ENCODE measurements at places on chromosomes 5 and 9.

GRCh38 chr9:135973277-135974219 lies 12.4 kb upstream of the UBAC1 start:
- DNase-seq: no peak

- no peak for DNase-seq
Measured at GRCh38 chr9:14380061-14380836, 66.3 kb upstream of the NFIB start.

DNA sequence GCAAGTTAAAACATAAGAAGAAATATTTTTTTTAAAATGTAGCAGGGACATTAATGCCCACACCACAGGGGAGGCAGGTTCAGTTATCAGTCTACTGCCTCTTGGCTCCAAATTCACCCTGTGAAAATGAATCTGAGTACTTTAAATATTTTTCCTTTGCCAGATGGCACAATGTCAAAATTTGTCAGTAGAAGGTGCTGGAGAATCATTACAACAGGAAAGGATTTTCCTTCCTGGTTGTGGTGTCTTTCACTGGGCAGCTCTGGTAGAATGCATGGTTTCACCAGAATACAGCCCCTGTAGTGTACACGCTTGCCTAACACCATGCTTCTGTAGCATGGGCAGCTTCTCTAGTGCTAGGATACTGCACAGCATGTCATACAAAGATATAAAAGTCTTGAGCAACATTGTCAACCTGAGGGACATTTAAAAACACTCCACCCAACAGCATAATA lies 9.7 kb upstream of the SREK1 start:
- no peak for DNase-seq

- DNase-seq: no peak
Measured at GRCh38 chr9:87464992-87465378, 32.7 kb upstream of the DAPK1 start.

GRCh38 chr5:32767948-32768467 lies 56.9 kb downstream of the NPR3 start:
- peak; percentile 14 for DNase-seq

- DNase-seq: no peak
Measured at GRCh38 chr5:148584103-148584502, 70.2 kb downstream of the HTR4 start.

GRCh38 chr5:79285833-79286232 lies 49.9 kb downstream of the JMY start:
- no peak for DNase-seq

- DNase-seq: no peak
Measured at GRCh38 chr5:151085517-151086041, 4.7 kb upstream of the TNIP1 start.

DNA sequence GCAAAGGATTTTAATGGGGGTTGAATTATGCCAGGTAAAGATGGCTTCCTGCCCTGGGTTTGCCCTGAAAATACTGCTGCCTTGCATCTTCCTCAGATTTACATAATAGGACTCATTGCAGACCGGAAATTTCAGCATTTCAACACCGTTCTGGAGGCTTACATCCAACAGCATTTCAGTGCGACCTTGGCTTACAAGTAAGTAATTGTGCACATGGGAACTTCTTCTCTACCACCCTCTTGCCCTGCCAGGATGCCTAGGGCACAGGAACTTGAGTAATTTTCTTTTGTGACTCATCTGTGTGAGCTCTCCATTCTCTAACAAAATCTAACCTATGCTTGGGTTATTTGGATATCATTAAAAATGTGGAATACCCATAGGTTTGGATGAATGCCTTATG lies 80.2 kb downstream of the DOCK2 start:
- no peak for DNase-seq

DNA sequence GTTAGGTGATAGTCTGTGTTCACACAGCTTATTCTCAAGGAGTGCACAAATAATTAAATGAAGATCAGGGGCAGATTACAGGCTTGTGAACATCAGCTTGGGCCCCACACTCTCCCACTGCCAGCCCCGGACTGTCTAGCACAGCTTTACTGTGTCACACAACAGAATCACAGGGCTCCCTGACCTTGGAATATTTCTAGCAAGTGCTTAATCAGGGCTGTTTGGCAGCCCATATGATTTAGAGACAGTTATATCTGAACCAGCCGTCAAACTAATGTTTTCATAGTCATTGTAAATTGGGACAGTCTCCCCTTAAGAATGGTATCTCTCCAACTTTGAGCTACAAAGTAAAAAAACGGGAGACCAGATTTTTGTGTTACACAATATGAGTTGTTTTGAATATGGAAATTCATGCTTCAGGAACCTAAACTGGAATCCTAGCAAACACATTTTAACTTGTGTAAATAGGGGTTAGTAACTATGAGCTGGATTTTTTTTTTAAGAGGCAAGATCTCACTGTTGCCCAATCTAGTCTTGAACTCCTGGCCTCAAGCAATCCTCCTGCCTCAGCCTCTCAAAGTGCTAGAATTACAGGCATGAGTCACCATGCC lies 517.6 kb downstream of the BNC2 start:
- DNase-seq: no peak

DNA sequence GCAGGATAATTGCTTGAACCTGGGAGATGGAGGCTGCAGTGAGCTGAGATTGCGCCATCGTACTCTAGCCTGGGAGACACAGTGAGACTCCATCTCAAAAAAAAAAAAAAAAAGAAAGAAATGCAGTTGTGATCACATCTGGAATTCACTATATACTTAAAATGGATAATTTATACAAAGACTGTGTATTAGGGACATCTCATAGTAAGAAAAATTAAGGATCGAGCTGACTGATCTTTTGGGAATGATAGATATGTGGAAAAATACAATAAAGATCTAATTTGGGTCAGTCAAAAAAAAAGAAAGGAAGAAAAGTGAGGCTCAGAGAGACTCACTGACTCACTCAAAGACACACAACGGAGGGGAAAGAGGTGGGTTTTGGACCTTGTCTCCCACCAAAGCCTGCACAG lies 73.2 kb upstream of the STXBP1 start:
- no peak for DNase-seq

GRCh38 chr9:117088140-117088539 lies 326.7 kb downstream of the ASTN2 start:
- no peak for DNase-seq

GRCh38 chr5:112232667-112233066 lies 186.4 kb downstream of the EPB41L4A start:
- peak; percentile 11 for DNase-seq

GRCh38 chr9:21624675-21625644 lies 142.8 kb upstream of the IFNE start:
- DNase-seq: no peak

DNA sequence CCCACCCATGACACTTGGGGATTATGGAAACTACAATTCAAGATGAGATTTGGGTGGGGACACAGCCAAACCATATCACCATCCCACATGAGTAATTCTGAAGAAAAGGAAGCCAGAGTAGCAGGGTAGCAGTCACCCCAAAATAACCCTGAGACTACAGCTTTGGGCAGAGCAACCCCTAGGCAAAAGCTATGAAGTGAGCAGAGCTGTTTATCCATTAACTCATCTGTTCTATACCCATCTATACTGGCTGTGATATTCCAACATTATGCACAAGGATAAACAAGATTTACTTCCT lies 12.3 kb upstream of the REEP5 start:
- DNase-seq: no peak

DNA sequence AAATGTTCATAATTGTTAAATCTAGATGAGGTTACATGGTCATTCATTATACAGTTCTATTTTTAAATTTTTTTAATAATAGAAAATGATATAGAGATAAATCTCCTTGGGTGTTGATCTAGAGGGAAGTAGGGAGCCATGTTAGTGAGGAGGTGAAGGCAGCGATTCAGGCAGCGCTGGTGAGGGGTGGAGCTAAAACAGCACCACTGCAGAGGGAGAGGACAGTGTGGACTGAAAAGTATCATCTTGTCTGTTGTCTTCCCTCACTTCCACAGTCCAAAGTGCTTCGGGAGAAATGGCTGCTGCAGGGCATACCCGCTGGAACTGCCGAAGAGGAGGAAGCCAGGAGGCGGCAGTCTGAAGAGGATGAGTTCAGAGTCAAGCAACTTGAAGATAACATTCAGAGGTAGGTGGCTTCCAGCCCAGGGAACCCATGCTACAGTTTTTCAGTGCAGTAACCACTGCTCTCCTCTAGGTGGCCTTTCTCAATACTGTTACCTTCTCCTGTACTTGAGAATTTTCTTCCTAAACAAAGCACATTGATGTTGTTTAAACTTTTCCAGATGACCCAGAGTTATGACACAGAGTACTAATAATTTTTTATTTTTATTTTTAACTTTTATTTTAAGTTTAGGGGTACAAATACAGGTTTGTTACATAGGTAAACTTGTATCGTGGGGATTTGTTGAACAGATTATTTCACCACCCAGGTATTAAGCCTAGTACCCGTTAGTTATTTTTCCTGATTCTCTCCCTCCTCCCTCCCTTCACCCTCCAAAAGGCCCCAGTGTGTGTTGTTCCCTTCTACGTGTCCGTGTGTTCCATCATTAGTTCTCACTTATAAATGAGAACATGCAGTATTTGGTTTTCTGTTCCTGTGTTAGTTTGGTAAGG lies 100.5 kb downstream of the PALM2AKAP2 start:
- DNase-seq: peak; percentile 41

DNA sequence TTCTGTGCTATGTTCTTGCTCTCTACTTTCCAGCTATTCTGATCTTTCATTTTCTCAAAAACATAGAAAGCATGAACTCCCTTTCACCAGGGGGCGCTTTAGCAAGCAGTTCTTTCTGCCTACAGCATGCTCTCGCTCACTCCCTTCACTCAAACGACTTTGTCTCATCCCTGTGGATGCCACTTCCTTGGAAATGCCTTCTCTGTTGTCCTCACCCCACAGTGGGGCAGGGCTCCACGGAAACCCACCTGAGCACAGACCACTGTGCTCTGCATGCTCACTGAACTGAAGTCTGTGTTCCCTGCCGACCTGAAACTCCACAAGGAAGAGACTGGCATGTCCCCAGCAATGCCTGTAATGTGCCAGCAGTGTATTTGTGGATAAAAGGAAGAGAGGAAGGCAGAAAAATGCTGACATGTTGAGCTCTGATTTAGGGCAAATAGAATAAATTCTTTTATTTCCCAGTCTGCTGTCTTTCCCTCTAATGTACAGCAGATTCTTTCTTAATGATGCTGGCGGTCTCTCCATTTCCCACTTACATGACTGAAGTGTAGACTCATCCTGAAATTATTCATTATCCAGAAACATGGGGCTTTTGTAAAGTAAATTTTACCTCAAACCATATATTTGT lies 4.9 kb upstream of the ROR2 start:
- DNase-seq: peak; percentile 53

DNA sequence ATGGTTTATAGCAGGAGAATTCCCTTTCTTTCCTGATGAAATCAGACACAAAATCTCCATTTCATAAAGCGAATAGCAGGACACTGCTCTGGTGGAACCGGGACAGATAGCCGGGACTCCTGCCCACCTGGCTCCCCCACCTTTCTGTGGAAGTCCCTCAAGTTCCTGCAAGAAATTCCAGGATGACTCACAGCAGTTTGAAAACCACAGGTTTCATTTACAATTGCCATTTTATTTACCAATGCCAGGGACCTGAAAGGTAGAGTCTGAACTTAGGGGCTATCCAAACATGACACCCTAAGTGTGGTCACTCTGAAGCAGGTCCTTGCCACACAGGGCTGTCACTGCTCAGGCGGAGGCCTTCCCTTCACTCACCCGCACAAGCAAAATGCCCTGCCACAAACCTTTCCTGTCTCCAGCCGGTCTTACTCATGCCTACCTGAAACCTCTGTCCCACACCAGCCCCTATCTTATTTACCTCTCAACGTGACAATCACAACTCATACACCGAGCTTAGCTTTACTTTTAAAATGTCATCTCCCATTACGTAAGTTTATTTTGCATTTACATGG lies 63.3 kb upstream of the TAF1L start:
- no peak for DNase-seq

DNA sequence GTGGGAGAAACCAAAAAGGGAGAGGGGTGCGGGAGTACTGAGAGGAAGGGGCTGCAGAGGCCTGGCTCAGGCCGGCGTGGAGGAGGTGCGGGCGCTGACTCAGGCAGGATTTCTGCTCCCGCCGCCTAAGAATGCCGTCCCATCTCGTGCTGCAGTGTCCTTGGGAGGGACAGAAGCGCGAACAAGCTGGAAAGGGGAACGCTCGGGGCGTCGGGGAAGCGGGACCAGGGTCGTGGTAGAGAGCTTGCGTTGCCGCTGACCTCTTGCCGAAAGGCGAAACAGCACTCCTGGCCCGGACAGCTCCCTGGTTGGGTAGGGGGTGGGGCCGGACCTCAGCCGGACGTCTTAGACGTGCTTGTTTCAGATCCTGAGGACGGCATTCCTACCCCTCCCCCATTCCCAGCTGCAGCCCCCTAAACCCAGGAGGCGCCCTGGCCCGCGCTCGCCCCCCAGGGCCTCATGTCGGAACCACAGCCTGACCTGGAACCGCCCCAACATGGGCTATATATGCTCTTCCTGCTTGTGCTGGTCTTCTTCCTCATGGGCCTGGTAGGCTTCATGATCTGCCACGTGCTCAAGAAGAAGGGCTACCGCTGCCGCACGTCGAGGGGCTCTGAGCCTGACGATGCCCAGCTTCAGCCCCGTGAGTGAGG lies 1.1 kb downstream of the RELL2 start:
- peak; percentile 19 for DNase-seq

DNA sequence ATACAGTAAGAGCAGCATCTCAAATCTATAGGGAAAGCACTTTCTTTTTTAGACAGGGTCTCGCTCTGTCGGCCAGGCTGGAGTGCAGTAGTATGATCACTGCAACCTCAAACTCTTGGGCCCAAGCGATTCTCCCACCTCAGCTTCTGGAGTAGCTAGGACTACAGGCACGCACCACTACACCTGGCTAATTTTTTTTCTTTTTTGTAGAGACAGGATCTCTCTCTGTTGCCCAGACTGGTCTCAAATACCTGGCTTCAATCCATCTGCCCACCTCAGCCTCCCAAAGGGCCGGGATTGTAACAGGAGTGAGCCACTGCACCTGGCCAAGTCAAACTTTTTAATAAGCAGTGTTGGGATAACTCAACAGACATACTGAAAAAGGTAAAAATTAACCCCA lies 107.6 kb downstream of the SIL1 start:
- DNase-seq: no peak

DNA sequence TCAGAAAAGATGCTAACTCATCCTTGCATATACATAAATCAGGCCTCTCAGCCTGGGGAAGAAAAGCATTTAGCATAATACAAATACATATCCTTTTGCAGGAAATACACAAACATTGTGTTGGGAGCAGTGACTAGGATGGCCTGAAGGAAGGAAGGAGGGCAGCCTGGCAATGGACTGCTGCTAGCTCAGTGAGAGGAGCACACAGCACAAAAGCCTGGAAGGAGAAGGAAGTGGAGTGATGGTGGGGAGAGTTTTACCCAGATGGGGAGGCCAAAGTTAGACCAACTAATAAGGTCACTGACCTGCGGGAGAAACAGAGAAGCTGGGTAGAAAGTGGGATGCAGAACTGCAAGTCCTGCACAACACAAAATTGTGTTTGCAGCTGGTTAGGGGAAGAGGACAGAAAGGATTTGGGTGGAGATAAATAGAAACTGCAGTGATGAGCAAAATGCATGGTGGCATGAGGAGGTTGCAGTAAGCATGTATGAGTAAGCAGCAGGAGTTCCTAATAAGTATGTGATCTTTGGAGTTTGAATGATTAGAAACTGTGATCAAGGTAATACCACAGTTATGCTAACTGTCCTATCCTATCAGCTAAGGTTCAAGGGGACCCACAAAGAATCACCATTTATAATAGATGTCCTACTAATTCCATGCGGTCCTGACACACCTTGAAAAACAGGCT lies 39.5 kb downstream of the SEMA6A start:
- DNase-seq: no peak
